NCI-H1092 treated with DMSO at 0.1 percent for 48 hours (cell line): ENCODE measurements at places on chromosomes 7 and 10.

DNA sequence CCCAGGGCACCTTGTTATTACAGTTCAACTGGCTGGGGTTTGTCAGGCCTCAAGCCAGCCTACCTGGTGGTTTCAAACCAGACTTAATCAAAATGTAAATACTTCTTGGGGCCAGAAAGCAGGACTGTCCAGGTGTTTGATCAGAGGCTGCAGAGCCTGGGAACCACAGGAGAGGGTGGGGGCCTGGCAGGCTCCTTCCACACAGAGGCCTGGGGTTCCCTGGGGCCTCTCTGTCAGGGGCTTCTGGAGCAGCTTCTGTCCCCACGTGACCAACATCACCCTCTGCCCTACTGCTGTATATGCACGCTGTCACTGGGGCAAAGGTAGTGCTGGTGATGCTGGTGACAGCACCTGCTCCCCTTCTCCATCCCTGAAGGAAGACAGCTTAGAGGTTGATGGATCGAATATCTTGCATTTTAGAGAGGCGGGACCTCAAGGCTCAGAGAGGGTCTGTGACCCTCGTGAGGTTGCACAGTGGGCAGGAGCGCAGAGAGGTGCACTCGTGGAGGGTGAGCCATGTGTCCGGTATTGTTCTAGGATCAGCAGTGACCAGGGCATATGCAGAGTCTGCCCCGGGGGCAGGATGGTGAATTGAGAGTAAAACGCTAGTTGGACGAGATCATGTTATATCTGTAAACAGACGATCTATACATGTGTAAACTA lies 95.4 kb downstream of the GRK5 start:
- no peak for DNase-seq

DNA sequence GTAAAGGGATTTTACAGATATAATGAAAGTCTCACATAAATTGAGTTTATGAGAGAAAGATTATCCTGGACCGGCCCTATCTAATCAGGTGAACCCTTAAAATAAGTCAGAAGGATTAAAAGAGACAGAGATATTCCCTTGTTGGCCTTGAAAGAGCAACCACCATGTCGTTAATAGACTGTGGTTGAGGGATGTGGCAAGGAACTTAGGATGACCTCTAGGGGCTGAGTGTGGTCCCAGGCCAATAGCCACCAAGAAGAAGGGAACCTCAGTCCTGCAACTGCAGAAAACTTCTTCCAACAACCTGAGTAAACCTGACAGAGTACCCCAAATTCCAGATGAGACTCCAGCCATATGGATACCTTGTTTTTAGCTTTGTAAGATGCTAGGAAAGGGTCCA lies 121.5 kb downstream of the POLR1F start:
- DNase-seq, result no peak

DNA sequence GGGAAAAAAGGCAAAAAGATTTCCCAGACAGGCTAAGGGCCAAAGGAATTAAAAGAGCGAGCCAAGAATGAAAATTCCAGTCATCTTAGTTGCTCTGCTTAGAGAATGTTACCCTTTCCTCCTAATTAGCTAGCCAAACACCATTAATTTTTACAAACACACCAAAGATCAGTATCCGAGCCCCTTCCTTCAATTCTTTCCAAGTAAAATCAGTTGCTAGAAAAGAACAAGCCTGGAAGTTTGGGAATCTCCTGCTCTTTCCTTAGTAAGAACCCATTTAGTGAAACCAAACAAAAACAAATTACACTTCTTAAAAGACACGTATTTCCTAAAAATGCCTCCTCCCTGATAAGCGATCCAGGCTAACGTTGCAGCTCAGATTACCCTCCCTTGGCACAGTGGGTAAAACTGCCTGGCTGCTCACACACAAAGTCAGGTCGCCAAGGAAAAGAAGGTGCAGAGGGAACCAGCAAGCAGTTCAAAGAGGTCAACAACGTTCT lies 57.1 kb upstream of the ABLIM1 start:
- DNase-seq, result no peak

DNA sequence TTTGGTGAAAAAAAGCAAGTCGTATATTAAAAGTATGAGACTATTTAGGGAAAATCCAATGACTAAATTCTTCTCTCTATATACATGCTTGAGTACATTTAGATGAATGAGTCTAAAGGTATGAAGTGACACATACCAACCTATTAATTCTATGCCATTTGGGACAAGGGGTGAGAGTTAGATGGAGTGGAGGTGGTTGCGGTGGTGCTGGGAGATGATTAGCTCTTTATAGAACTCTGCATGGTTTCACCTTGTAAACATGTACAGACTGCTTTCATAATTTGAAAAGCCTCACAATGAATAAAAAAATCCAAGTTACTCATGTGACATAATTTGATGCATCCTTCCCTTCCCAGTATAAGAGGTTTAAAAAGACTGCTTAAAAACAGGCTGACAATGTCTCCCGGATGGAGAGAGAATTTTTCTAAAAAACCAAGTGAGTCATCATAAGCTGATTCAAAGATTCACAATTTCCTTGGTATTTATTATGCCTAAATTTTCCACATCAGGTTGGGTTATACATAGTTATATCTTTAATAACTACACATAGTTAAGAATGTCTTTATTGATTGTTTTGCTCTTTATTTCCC lies 572.8 kb downstream of the REEP3 start:
- DNase-seq, result no peak

DNA sequence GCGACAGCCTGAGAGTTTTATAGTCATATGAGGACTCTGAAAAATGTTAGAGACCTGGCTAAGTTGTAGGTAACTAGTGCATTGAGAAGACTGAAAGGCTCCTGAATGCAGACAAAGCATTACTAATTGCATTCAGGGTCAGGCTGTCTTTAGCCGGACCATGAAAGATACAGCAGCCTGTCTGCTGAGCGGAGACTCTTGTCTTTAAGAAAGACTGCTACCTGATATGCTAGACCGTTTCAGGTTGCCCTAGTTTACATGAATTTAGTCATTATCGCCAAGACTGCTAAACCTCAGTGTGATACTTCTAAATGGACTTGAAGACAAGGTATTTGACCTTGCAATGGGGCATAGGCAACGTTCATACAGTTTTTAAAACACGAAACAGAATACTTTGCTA lies 81.2 kb downstream of the BMPR1A start:
- DNase-seq, result no peak

- DNase-seq, result no peak
Measured at GRCh38 chr7:45691155-45691656, 117.0 kb downstream of the ADCY1 start.

DNA sequence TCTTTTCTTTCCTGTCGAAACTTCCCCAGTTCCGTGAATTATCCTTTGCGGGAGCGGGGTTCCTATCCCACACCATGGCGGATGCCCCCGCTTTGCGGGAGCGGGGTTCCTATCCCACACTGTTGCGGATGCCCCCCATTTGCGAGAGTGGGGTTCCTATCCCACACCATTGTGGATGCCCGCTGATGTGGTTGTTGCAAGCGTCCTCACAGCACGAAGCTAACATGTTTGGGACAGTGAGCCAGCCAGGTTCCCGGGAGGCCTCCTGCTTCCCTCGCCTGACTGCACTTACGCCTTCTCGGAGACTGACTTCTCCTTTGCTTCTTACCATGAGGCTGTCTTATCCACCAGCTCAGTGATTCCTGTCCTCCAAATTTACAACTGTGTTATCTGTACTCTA lies 134.7 kb downstream of the VIPR2 start:
- no peak for DNase-seq

DNA sequence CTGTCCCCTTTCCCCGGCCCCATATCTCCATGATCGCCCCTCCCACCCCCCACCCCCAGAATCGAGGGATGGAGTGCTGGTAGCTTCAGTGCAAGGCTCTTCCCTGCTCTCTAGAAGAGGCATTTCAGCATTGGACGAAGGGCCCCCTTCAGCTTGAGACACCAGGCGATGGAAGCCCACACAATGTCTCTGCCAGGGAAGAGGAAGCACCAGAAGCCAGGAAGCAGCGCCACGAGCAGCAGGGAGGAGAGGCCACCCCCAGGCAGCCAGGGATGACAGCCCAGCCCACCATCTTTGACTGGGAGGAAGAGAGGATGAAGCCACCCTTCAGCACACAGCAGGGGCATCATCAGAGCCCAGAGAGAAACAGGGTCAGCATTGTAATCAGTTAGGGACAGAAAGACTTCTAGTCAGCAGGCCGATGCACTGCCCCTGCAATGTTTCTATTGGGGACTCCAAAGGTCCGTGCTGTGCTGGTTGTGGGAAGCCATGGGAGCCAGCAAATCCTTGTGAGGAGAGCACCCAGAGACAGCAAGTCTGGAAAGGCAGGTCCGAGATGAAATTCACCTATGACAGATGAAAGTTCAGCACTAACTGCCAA lies 15.7 kb downstream of the TMEM72 start:
- no peak for DNase-seq

DNA sequence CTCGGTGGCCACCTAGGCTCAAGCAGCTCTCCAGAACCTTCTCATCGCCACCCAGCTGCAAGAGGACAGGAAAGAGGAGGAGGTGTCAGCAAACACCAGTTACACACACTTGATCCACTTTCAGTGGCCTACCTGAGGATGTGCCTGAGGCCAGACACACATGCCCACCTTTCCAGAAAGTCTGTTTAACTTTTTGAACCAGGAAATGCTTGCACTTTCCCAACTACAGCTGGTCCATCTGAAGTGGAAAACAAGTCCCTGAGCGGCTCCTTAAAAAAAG lies 15.7 kb upstream of the CYREN start:
- DNase-seq, result no peak

- DNase-seq, result no peak
Measured at GRCh38 chr7:904847-905246, 28.5 kb downstream of the GET4 start.

GRCh38 chr7:141071855-141072547 lies 1.9 kb upstream of the TMEM178B start:
- DNase-seq, result peak; percentile 85

GRCh38 chr7:139360948-139361307 lies 1.2 kb downstream of the LUC7L2 start:
- DNase-seq, result peak; percentile 67

- no peak for DNase-seq
Measured at GRCh38 chr10:131694781-131695495, 205.9 kb upstream of the PPP2R2D start.

GRCh38 chr10:13685885-13686284 lies 99.1 kb downstream of the PRPF18 start:
- no peak for DNase-seq

DNA sequence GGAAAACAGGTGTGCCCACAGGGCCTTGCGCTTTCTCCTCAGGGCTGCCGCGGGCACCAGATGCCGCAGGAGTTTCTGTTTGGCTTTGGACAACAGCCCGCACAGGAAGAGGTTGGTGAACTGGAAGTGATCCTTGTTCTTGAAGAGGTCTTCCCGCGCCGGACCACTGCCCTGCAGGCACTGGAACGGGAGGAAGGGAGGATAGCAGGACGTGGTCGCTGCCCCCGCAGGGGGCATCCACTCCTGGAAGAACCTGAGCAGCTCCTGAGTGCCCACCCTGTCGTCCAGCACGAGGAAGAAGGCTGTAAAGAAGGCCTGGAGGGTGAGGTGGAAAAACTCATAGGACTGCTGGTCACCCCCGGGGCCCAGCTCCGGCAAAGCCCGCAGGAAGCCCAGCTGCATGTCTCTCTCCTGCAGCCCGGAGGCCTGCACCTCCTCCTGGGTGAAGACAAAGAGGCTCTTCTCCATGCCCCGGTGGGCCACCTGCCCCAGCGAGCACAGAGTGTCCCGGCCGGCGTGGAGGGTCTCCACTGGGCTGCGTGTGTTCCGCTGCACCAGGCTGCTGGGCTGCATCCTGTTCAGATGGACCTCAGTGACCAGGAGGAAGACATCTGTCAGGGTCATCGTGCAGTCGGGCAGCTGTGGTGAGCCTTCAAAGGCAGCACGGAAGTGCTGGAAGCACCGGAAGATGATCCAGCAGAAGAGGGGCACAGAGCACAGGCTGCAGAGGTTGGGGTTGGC lies 26.9 kb downstream of the NOD1 start:
- no peak for DNase-seq

- no peak for DNase-seq
Measured at GRCh38 chr7:79787096-79787495, 333.6 kb upstream of the MAGI2 start.

- no peak for DNase-seq
Measured at GRCh38 chr7:48384180-48384752, 213.0 kb downstream of the ABCA13 start.

DNA sequence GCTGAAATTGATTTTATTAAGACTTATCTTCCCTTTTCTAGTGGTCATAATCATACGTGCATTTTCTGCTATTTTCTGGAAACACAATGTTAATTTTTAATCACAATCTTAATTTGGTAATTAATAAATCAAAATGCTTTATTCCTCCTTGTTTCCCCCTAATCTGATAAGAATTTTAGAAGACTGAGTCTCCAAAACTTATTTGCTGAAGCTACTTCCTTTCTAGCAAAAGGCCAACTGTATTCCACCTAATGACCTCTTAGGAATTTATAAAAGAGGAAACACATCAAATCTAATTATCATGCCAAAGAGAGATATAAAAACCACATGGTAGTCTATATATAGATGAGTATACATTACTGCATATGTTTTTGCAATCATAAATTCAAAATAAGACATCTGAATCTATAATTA lies 140.6 kb downstream of the GNAI1 start:
- no peak for DNase-seq

DNA sequence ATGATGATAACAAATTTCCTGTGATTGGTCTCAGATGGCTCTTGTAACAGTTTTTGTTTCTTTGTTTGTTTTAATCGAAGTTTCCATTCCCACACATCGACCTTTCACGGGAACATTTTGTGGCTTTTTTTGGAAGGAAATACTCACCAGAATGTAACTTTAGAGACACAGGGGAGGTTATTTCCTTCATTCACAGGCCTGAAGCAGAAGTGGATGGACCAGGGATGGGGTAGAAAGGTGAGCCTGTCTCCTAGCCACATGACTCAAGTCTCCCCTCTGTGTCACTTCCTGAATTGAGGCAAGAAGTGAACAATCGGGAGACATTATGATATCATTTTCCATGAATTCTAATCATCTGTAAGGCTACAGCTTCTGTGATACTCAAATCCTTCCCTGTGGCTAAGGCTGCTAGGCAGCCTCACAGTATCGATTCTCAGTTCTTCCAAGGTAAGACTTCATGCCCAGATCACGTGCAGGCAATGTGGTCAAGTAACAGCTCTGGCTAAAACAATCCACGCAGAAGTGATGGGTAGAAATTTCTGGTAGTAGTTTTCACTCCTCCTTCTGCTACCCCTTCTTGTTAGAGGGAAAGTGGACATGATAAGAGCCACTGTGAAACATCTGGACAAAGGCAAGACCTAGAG lies 203.9 kb upstream of the NEBL start:
- no peak for DNase-seq

GRCh38 chr10:119199231-119199992 lies 8.0 kb upstream of the GRK5 start:
- peak; percentile 43 for DNase-seq
